ENCODE measurements at places on chromosomes 1 and 21. TPM values are rescaled to one million over a fixed set of nuclear protein-coding genes. Genes with fewer than 3 reads are reported as not detected.

The TNFRSF25 gene
- total RNA-seq = 32.7 TPM

DNA sequence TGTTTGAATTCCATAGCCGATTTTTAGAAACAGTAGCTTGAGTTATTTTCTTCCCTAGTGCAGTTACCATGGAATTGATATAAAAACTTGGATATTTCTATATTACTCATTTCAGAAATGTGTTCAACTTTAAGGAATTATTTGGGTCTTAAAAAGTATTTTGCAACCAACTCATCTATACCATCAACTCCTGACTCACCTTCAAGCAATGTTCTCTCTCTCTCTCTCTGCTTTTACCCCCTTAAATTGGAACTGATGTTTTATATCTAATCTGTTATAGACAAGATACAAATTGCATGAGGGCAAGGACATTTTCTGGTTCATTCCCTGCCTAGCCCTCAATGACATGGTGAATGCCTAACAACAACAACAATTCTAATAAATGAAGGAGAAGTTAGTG lies 214.7 kb upstream of the NRIP1 start:
- H3K4me3 ChIP-seq = no peak overlapping the region
- no peaks in the 10 kb centered on the region for H3K4me1 ChIP-seq
- no peaks in the 10 kb centered on the region for H3K36me3 ChIP-seq
- H3K27me3 ChIP-seq = no peaks in the 10 kb centered on the region
- H3K27ac ChIP-seq = no peak overlapping the region
- no peak for DNase-seq

DNA sequence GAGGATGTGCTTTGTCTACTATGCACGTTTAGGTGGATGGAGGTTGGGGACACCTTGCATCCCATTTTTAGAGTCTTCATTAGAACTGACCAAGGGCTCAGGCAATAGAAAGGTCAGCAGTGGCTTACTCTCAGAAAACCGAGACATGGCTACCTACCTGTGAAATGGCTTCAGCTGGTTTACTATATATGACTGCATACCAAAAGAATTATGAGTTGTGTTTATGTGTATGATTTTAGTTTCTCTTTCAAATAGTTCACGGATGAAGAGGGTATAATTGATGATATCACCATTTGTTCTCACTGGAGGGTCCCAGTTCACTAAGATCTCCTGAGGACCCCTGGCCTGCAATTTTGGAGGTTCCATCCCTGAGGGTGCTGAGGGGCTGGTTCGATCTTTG lies 106.8 kb downstream of the KCTD3 start:
- no peak for DNase-seq
- no peaks in the 10 kb centered on the region for H3K4me1 ChIP-seq
- no peaks in the 10 kb centered on the region for H3K27me3 ChIP-seq
- H3K27ac ChIP-seq = no peak overlapping the region

DNA sequence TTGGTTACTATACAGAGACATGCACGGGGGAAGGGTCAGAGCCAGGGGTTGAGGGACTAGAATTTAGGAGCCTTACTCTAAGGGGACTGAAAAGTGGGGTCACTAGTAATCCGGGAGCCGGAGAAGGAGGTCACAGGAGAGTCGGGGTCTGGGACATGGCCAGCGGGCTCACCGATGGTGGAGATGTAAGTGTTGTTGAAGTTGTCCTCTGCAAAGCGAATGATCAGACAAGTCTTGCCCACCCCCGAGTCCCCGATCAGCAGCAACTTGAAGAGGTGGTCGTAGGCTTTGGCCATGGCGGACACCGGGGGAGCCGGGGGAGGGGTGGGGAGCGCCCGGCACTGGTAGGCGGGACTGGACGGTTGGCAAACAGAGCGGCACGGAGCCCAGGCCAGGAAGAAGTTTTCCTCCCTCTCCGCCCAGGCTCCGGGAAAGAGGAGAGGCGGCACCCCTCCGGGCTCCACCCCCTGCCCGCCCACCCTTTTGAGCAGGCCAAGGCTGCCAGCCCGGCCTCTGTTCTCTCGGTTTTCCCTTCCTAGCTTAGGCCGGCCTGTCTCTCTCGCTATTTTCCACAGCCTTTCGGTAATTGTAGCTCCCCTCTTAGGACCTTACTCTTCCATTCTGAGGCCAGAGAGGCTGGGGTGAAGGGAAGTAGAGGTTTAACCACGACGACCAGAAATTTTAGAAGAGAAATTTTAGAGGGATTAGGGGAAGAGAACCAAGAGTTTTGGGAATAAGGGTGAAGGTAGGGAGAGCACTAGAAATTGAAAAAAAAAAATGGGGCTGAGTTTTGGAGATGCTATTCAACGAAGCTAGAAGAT lies at the start of gene RAB13:
RAB13 (minus strand) TSS at position 399 of the 821 bp plus-strand sequence; CDS start at position 296, 103 bp downstream.
- H3K27ac ChIP-seq = peak within 1 kb of the TSS; percentile 95
- no peaks in the 10 kb centered on the region for H3K27me3 ChIP-seq
- peak; percentile 97 for DNase-seq
- peak within 1 kb of the TSS; percentile 60 for H3K4me3 ChIP-seq

DNA sequence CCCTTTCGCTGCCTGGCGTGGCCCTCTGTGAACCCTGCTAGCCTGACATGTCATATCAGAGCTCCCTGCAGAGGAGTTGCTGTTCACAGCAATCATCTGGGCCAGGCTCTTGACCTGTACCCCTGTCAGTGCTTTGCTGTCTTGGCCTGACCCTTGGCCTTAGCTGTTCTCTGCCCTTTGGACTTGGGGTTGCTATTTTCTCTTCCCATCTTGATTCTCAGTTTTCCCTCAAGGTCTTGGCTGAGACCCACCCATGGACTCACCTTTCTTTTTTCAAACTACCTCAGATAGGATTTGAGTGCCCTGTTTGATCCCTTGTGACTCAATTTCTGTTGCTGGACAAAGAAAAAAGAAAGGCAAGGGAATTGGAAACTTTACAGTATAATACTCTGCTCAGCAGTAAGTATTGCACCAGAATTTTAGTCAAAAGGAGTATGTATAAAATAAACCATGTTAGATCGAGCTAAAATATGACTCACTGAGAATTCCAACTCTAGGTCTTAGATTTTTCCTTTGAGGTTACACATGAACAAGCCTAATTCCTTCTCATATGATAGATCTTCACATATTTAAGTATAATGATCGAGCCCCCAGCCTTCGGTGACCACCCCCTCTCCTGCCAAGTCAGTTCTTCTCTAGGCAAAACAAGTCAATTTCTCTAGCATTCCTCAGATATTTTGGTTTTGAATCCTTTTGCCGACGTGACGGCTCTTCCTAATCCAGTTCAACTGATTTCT lies 110.5 kb downstream of the NGF start:
- no peak overlapping the region for H3K27ac ChIP-seq
- peaks cover 26% of the 10 kb centered on the region for H3K4me1 ChIP-seq
- no peaks in the 10 kb centered on the region for H3K27me3 ChIP-seq

The DNASE2B gene
- not detected for total RNA-seq

DNA sequence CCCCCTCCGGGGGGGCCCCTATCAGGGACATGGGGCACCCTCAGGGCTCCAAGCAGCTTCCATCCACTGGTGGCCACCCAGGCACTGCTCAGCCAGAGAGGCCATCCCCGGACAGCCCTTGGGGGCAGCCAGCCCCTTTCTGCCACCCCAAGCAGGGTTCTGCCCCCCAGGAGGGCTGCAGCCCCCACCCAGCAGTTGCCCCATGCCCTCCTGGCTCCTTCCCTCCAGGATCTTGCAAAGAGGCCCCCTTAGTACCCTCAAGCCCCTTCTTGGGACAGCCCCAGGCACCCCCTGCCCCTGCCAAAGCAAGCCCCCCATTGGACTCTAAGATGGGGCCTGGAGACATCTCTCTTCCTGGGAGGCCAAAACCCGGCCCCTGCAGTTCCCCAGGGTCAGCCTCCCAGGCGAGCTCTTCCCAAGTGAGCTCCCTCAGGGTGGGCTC lies 34.9 kb downstream of the TRIM11 start:
- no peak for DNase-seq
- H3K27me3 ChIP-seq = no peaks in the 10 kb centered on the region
- no peaks in the 10 kb centered on the region for H3K36me3 ChIP-seq
- peaks cover 23% of the 10 kb centered on the region for H3K4me1 ChIP-seq

DNA sequence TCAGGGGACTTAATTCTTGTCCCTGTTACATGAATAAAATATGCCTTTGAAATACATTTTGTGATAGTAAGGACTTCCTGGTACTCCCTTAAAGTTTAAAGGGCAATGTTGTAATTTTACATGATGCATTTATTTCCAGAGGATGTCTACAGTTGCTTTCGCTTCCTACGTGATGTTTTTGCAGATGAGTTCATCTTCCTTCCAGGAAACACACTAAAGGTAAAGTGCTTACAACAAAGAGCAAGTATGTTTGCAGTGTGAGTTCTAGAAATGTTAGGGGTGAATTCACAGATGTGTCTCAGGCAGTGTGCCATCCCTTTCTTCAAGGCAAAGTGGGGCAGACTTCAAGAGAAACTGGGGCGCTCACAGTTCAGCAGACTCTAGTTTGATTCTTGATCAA lies 31.2 kb downstream of the GNPAT start:
- no peaks in the 10 kb centered on the region for H3K27me3 ChIP-seq
- DNase-seq = no peak
- H3K36me3 ChIP-seq = peaks cover 3% of the 10 kb centered on the region
- H3K4me3 ChIP-seq = no peak overlapping the region
- H3K4me1 ChIP-seq = no peaks in the 10 kb centered on the region
- no peak overlapping the region for H3K27ac ChIP-seq

- peaks cover 8% of the 10 kb centered on the region for H3K4me1 ChIP-seq
- no peaks in the 10 kb centered on the region for H3K36me3 ChIP-seq
- H3K27ac ChIP-seq = no peak overlapping the region
- no peak overlapping the region for H3K4me3 ChIP-seq
- H3K27me3 ChIP-seq = no peaks in the 10 kb centered on the region
These were observed 8.3 kb upstream of the MIIP start for GRCh38 chr1:12010746-12011570.

The TLCD4 gene
- total RNA-seq = 4.4 TPM

- H3K36me3 ChIP-seq = no peaks in the 10 kb centered on the region
- H3K4me3 ChIP-seq = no peak overlapping the region
These were observed 83.2 kb upstream of the DNAH14 start for GRCh38 chr1:224846119-224846907.

DNA sequence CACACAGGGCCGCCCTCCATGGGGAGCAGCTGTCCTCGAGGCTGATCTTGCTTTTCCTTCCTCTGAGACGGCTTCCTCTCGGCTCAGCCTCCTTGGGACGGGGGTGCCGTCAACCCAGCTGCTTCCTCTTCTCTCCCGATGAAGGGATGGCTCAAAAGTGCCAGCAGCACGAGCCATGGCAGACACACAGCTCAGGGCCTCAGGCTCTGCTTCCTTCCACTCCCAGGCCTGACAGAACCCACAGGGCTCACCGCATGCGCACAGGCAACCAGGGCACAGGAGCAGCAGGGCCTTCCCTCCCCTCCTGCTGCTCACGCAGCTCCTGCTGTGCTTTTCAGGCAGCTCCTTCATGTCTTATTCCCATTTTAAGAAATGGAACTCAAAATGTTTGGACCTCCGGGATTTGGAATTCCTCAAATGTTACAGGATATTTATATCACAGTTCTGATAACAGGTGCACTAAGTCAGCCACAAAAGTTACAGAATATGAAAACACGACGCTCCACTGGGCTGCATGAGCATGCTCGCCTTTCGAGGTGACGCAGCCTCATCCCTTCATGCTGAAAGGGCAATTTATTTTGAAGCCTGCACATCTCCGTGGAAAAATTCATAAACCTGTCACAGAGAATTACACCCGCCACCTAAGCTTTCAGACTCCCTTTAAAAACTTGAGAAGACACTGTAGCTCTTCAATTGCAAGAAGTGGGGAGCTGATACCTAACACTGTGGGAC lies 84.4 kb downstream of the HSF2BP start:
- no peak for DNase-seq
- H3K27me3 ChIP-seq = no peaks in the 10 kb centered on the region
- no peaks in the 10 kb centered on the region for H3K4me1 ChIP-seq
- H3K27ac ChIP-seq = no peak overlapping the region
- no peak overlapping the region for H3K4me3 ChIP-seq
- no peaks in the 10 kb centered on the region for H3K36me3 ChIP-seq

GRCh38 chr21:21076491-21076890 lies 78.3 kb downstream of the NCAM2 start:
- no peak overlapping the region for H3K27ac ChIP-seq
- no peaks in the 10 kb centered on the region for H3K27me3 ChIP-seq
- H3K4me1 ChIP-seq = no peaks in the 10 kb centered on the region
- no peak overlapping the region for H3K4me3 ChIP-seq
- no peaks in the 10 kb centered on the region for H3K36me3 ChIP-seq

DNA sequence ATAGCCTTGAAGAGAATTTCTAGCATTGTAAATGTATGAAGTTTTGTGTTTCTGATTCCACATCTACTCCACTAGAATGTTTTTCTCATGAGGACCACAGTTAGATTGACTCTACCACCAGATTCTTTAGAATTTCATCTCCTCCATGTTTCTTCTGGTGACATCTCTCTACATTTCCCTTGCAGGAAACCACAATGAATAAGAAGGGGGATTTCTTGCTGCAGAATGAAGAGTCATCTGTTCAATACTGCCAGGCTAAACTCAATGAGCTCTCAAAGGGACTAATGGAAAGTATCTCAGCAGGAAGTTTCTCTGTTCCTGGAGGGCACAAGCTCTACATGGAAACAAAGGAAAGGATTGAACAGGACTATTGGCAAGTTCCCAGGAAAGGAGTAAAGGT lies 18.6 kb downstream of the GBP6 start:
- DNase-seq = no peak
- H3K4me1 ChIP-seq = no peaks in the 10 kb centered on the region
- no peaks in the 10 kb centered on the region for H3K36me3 ChIP-seq
- no peaks in the 10 kb centered on the region for H3K27me3 ChIP-seq
- no peak overlapping the region for H3K4me3 ChIP-seq

- H3K4me1 ChIP-seq = no peaks in the 10 kb centered on the region
- H3K36me3 ChIP-seq = no peaks in the 10 kb centered on the region
- H3K27me3 ChIP-seq = no peaks in the 10 kb centered on the region
- H3K4me3 ChIP-seq = no peak overlapping the region
- H3K27ac ChIP-seq = no peak overlapping the region
These were observed 811 bp downstream of the KPRP start for GRCh38 chr1:152758636-152759035.

DNA sequence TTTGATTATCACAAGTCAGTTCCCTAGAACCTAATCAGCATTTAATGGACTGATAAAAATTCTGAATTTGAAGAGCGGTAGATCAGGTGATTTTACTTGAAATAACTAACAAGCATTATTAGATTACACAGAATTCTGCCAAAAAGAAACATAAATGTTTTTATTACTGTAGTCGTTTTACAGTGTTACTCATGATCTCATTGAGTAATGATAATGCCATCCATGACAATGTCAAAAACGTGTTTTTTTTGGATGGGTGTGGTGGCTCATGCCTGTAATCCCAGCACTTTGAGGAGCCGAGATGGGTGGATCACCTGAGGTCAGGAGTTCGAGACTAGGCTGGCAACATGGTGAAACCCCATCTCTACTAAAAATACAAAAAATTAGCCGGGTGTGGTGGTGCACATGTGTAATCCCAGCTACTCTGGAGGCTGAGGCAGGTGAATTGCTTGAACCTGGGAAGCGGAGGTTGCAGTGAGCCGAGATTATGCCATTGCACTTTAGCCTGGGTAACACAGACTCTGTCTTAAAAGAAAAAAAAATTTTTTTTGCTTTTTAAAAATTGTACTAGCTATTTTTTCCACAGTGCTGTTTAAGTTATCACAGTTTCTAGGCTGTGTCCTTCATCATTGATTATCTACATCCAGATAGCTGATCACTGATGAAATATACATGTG lies 56.6 kb downstream of the LAMC1 start:
- DNase-seq = no peak
- no peaks in the 10 kb centered on the region for H3K27me3 ChIP-seq
- no peaks in the 10 kb centered on the region for H3K36me3 ChIP-seq
- peaks cover 61% of the 10 kb centered on the region for H3K4me1 ChIP-seq
- no peak overlapping the region for H3K27ac ChIP-seq

- no peak for DNase-seq
- no peak overlapping the region for H3K4me3 ChIP-seq
- no peaks in the 10 kb centered on the region for H3K27me3 ChIP-seq
- no peak overlapping the region for H3K27ac ChIP-seq
These were observed 42.8 kb upstream of the ARTN start for GRCh38 chr1:43890815-43891214.

Data from vagina (tissue), 2 donors.